Hindlimb muscle (tissue), 1 donor: ENCODE measurements at places on chromosomes 6 and 20. TPM values are rescaled to one million over a fixed set of nuclear protein-coding genes. Genes with fewer than 3 reads are reported as not detected.

- no peak for DNase-seq
Observed at GRCh38 chr6:90068264-90068663, 174.0 kb downstream of the GJA10 start.

- DNase-seq, result no peak
Observed at GRCh38 chr6:111846492-111847409, 26.5 kb downstream of the FYN start.

- DNase-seq, result no peak
Observed at GRCh38 chr6:117907601-117908245, 659 bp downstream of the SLC35F1 start.

DNA sequence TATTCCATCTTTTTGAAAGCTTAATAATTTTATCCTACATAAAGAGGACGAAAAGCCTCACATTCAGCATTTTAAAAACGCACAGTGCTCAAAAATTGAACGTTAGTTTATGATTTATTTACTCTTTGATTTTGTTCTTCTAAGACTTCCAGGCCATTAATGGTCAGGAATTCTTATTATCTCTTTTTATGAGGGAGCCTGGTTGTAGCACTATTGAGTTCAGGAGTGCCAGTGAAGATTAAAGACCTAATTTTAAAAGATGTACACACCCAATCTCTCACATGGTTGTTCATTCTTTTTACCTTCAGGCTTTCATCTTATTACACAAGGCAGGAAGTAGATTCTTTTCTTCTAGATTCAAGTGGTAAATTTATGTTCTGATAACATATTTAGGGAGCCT, 68.6 kb downstream of the HDDC2 start:
- DNase-seq, result no peak

DNA sequence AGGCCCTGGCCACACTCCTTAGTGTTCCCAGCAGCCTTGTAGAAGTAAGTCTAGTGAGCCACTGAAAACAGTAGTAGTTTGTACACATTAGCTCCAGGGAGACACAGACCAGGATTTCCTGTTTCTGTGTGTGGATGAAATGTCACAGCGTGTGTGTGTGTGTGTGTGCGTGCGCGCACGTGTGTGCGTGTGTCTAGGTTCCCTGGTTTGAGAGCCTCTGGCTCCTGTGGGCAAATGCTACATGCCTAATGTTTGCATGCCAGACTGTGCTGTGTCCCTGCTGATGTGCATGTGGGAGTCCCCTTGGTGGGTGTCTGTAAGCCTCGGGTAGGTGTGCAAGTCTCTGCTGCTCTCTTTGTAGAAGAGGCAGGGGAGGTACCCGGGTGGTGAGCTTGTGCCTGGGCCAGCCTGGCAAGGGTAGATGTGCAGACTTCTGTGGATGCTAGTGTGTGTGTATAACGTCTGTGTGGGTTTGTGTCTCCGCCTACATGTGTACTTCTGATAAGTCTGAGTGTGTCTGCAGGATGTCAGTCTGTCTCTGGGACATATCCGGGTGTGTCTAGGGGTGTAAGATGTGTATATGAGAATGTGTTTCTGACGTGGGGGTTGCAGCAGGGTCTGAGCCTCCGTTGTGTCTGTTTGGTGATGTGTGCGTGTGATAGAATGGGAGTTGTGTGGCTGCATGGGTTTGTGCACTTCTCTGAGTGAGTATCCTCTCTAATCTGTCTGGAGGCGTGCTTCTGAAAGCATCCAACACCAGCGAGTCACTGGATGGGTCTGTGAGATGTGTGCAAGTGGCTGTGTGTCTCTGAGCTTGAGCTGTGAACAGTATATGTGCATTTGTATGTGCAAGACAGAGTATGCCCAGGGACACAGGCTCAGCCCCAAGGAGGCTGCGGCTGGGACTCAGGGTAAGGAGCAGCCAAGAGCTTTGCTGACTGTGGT, 19.0 kb upstream of the TLDC2 start:
- DNase-seq, result no peak

- no peak for DNase-seq
Observed at GRCh38 chr6:7114744-7115458, 7.1 kb downstream of the RREB1 start.

- DNase-seq, result no peak
Observed at GRCh38 chr6:33288141-33288920, 708 bp downstream of the WDR46 start.

- no peak for DNase-seq
Observed at GRCh38 chr6:13124131-13124530, 204.2 kb downstream of the TBC1D7 start.

DNA sequence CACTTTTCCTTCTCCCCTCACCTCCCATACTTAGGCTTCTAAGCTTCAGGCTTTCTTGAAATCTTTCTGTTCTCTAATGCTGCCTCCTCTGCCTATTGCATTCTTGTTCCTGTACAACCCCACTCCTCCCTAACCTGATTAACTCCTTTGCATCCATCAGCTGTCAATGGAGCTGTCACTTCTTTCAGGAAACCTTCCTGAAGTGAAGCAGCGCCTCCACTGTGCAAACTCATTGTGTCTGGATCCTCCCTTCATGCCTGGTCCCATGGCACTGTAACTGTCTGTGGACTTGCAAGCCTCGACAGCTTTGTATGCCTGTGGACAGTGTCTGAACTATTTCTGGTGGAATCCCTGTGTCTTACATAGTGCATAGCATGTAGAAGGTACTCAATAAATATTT, 185.0 kb downstream of the HS3ST5 start:
- no peak for DNase-seq

DNA sequence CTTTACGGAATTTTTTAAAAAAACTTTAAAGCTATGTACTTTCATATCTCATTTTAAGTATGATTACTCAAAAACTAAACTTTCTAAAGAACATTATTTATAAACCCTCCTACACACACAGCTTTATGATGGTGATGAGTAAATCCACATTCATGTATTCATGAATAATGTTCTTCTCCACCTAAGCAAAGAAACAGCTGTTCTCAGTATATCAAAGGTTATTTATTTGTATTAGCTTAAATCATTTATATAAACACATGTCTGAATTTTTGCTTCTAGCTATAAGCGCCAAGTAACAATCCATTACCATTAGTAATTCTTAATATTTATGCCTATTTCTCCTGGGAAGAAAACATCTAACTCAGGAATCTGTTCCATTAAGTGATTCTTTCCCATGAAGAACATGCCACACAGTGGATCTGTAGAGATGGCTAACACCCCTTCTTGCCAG, 63.3 kb downstream of the SMLR1 start:
- DNase-seq, result no peak

DNA sequence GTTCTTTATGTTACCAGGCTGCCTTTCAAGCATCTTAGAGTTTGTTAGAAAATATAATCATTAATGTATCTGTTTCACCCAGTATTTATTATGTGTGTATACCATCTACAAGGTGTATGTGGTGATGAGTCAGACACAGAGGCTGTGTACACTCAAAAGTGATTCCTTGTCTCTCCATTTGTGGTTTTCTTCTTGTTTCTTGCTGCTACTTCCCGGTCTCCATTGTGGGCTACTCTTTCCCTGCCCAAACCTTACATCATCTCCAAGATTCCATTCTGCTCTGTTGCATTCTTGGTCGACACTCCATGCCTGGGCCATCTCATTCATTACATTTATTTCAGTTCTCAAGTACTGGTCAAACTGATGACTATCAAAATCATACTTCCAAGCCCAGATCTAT, 182.2 kb upstream of the STXBP5 start:
- no peak for DNase-seq

DNA sequence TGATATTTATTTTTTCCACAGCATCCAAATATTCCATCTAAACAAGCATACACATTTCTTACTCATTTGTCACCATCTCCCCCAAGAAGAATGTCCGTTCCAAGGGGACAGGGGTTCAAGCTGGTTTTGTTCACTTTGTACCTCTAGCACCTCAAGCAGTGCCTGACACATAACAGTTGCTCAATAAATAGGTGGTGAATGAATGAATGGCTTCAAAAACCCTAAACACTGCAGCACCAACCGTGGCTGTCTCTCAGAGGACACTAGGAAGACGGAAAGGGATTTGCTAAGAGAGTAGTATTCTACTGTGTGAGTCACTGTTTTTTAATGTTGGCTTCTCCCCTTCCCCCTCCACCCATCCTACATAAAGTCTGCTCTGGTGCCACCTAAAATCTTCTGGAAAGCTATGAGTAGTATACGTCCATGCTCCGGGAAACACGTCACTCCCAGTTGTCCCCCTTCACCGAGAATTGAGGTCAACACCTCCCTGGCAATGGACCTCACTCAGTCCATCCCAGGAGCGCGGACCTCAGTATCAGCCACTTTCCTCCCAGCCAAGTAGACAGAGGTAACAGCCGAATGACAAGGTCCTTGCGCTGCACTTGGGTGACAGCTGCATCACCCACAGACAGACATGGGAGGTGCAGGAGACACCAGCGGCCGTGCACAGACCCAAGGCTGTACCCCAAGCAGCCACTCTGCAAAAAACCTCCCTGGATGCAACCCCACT, 107.4 kb downstream of the PREX1 start:
- DNase-seq, result no peak

The NOX3 gene
- polyA plus RNA-seq, result not detected

The IL17A gene
- polyA plus RNA-seq, result not detected

The SMIM8 gene
- polyA plus RNA-seq, result 10.7 TPM

The RBBP9 gene
- polyA plus RNA-seq, result 9.0 TPM

The HCRTR2 gene
- not detected for polyA plus RNA-seq

The PNLDC1 gene
- polyA plus RNA-seq, result 0.39 TPM

The DDX43 gene
- polyA plus RNA-seq, result 1.2 TPM
